ENCODE measurements at places on chromosomes 1 and 21.

- peak; percentile 72 for ATAC-seq
These were observed 96.8 kb upstream of the PALMD start for GRCh38 chr1:99548943-99549605.

DNA sequence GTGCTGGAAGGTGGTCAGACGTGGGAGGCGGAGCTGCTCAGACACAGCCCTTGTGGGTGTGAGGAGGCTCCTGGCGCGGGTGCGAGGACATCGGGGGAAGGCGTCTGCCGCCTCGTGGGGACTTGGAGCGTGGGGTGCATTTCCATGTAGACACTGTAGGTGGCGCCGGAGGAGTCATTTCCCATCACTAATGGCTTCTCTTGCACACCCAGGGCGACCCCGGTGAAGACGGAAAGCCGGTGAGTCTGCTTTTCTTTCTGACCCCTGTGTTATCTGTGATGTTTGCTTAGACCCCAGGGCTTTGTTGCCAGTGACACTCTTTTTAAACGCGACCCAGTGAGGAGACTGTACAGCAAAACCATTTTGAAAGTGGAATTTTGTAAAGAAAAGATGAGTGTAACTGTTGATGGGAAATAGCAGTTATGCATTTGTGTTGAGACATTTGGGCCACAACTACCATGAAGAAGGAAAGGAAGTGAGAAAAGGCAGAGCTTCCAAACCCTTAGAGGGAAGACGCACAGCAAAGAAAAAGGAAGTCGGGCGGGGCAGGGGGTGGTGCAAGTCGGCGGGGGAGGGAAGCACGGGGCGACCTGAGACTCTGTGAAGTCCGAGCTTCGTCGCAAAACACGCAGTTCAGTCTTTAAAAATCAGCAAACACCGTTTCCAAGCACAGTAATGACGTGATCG is 64.0 kb downstream of the SLC19A1 start:
- peak; percentile 74 for ATAC-seq

DNA sequence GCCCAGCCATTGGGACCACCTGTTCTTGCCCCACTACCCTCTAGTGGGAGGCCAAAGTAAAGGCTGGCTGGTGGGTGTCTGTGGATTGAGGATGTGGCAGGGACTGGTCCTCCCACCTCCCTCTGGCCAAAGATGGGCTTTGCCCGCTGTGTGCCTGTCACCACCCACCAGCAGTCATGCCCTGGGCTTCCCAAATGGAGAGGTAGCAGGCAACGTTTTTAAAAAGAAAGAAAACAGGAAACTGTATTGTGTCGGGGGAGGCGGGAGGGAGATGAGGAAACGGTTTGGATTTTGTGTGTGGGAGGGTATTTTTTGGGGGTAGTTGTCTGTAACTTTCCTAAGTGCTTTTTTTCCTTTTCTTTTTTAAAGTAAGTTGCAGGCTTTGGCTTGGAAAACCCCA is 30.1 kb downstream of the SZRD1 start:
- no peak for ATAC-seq

DNA sequence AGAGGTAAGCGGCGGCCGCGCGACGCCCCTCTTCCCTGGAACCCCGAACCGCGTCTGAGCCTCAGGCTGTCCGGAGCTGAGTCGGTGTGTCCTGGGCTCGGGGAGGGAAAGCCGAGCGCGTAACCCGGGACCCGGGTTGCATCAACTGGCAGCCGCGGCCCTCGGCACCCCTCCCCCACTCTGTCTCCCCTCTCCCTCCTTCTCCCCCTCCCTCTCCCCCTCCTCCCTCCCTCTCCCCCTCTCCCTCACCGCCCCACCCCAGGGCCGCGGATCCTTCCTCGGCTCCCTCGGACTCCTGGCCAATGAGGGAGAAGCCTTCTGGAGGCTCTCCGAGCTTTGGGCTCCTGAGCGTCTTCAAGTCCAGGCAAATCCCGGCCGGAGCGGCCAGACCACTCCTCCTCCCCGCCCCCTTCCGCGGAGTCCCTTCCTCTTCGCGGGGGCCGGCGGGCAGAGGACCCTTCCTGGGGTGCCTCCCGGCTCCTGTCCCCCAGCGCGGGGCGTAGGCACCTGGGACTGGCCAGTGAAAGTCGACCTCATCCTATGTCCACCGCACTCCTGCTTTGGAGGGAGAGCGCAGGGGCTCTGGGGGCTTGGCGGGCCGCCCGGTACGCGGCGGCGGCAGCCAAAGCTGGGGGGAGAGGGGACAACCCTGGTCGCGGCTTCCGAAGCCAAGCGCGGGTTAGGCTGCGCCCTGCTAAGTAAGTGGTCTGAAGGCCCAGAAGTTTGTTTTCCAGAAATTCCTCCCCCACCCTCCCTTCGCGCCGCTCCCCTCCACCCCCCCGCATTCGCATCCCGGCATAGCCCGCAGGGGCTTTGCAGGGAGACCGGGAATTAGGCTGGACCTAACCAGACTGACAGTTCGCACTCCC is 850 bp downstream of the SESN2 start:
- peak; percentile 89 for ATAC-seq

Measured in SK-N-SH treated with all-trans-retinoic acid at 6 μM for 48 hours (cell line).